Right ventricle myocardium superior (tissue), 1 donor: ENCODE measurements at places on chromosomes 11 and 22. TPM values are rescaled to one million over a fixed set of nuclear protein-coding genes. Genes with fewer than 3 reads are reported as not detected.

Gene GAL3ST1
- total RNA-seq = 0.27 TPM

Gene DEPDC7
- total RNA-seq = 0.32 TPM

DNA sequence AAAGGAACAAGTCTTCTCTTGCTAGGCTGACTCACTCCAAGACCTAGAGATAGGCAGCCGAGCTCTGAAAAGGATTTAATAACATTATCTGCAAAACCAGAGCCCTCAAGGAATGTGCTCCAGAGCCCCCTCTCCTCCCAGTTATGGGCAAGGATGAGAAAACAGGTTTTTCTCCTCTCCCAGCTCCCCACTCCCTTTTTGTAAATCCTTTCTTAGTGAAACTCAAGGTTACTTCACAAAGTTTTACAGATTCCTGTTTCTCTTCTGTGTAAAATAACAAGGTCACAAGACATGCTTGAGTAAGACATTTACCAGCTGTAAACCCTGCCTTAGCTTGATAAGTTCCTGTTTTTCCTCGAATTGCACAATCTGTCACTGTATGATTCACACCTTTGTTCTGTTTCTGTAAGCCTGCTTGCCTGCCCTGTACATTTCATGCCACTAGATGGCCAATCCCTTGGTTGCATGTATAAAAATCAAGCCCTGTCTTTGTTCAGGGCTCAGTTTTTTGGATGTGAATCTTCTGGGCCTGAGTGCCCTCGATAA lies 489.4 kb downstream of the KCNA4 start:
- DNase-seq = no peak

DNA sequence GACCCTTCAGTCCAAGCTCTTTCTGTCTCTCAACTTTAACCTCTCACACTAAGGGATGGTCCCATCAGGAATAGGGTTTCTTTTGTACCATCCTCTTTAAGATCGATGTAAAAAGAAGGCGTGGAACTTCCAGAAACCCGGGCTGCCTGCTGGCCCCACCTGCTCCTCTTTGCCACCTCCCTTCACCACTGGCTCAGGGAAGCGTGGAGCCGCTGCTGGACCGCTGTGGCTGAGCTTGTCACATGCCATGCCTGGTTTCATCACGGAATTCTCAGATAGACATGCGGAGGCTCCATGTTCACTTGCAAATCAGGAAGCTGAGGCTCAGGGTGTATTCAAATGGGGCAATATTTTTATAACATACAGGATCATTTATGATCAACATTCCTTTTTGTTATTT lies 399.7 kb downstream of the BRD1 start:
- DNase-seq = no peak

GRCh38 chr22:39743935-39744334 lies 149.6 kb downstream of the ENTHD1 start:
- no peak for DNase-seq

GRCh38 chr11:91470656-91471055 lies 754.0 kb upstream of the FAT3 start:
- no peak for DNase-seq

- DNase-seq = no peak
Observed at GRCh38 chr11:70067591-70068341, 10.4 kb upstream of the ANO1 start.

DNA sequence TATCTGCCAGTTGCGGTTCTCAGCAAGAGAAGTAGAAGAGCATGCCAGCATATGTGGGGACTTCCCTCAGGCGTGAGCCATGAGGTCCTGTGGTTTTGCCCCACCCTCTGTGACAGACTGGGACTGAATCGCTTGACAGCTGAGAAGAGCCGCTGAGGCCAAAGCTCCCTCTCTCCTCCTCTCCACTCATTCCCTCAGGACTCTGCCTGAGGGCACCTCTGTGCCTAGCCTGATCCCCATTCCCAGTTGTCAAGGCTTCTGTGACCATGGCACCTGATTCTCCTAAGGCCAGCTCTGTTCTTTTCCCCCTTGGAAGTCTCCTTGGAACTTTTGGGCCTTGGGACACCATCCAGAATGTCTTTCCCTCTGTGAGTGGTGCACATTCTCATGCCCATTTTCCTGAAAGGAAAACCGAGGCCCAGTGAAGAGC lies 27.0 kb downstream of the ART5 start:
- peak; percentile 43 for DNase-seq
